Astrocyte of the spinal cord (primary cell): ENCODE measurements at places on chromosomes 6 and 20.
A peak's percentile ranks its signal among the peaks of the same experiment; 100 is the strongest.

DNA sequence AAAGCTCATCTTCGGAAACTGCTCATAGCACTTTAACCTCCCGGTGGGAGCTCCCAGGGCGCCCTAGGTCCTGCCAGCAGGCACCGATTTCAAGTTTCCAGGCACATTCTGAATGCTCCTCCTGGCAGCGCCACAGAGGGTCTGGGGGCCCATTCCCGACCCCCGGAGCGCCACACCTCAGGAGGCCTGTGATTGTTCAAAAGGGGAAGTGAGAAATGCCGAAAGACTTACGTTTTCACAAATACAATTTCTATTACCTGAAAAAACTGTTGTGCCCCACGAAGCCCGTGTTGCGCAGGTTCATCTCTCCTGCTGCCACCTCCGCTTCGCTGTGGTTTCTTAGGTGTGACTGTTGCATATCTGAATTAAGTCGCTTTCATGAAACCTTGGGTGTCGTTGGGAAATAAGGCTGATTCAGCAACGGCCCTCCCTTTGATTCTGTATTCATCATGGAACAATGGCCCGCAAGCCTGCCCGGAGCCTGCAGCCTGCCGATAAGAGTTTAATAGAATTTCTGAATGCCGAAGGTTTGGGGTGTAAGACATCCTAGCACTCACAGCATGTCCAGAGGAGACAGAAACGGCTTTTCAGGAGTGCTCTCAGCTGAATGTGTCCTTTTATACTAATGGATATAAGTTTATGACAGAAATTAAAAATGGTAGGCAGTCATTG, 1.9 kb upstream of the MYT1 start:
- no peak for DNase-seq

- no peak for DNase-seq
Measured at GRCh38 chr6:149918151-149918905, 4.6 kb downstream of the RAET1G start.

- peak; percentile 75 for DNase-seq
Measured at GRCh38 chr6:154615483-154616025, 105.1 kb upstream of the CNKSR3 start.

- peak; percentile 6 for DNase-seq
Measured at GRCh38 chr6:12203001-12203400, 87.2 kb upstream of the EDN1 start.

DNA sequence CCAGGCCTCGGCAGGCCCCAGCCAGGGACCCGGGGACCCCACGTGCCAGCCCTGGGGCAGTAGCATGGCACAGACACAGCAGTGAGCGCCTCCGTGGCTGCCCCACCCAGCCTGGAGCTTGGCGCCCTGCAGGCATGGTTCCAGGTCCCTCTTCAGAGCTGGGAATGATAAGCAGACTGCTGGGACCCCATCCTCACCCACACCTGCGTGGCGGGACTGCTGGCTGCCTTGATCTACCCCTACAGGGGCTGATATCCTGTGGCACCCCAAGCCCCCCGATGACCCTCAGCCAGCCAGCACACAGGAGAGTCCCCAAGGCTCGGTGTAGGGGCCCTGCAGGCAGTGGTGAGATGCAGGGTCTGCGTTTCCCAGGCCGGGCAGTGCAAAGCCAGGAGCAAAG, 47.1 kb downstream of the YTHDF1 start:
- no peak for DNase-seq
